ENCODE measurements at places on chromosomes 5 and 9.

DNA sequence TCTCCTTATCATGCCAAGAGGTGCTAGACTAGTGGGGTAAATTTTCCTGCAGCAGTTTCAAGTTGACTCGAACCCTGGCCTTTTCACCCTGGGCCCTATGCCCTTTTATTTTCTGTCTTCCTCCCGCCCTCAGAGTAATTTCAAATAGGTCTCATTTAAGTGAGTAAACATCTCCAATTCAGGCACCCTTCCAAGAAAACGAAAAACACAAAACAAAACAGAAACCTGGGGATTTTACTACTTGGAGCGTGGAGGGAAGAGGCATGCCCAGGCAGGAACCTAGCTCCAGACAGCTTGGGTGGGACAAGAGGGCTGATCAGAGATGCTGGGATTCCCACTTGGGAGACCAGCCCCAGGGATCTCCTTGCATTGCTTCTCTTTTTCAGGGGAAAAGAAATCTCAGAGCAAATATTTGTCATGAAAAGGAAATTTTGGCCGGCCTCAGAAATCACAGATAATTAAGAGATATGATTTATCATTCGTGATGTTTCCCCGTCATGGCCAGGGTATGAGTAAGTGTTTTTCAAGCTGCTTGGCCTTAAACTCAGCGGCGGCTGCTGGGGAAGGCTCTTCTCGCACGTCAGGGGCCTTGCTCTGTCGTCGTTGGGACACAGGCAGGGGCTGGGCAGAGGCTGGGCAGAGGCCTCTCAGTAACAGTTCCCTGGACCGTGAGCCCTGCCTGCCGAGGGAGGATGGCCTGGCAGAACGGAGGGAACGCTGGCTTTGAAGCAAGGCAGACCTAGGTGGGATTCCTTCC, 248.6 kb upstream of the KLF4 start:
- DNase-seq, result no peak

GRCh38 chr5:61311836-61312808, 19.9 kb upstream of the ZSWIM6 start:
- DNase-seq, result no peak

DNA sequence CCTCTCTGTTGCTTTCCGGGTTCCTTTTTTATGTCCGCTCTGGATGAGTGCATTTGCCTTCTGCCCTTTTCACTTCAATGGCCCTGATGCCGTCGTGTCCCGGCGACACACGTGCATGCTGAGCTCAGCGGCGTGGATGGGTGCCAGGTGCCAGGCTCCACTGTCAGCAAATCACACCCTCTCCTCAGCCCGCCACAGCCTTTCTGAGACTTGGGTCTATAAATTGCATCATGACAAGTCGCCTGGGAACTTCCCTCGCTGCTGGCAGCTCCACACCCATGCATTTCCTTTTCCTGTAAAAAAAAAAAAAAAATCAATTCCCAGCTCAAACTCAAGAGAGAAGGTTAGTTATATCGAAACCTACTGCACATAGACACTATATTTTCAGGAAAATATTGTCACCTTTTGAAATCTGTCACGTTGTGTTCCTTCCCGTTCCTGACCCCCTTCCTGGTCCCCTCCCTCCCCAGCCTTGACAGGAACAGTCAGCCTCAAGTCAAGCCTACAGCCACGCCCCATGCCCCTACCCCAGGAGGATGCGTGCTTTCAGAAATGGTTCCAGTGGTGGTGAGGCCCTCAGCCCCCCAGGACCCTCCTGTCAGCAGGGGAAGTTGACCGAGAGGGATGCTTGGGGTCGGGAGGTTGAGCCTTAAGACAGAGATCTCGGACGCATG, 110.3 kb upstream of the PTCH1 start:
- no peak for DNase-seq

GRCh38 chr5:112119508-112119907, 299.6 kb downstream of the EPB41L4A start:
- DNase-seq, result no peak

DNA sequence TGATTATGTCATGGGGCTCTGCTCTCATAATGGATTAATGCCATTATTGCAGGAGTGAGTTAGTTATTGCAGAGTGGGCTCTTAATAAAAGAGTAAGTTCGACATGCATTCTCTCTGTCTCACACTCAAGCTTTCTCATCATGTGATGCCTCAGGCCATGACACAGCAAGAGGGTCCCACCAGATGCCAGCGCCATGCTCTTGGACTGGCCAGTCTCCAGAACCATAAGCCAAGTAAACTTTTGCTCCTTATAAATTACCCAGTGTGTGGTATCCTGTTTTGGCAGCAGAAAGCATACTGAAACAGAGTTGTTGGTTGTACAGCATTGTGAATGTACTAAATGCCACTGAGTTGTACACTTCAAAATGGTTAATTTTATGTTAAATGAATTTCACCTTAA, 138.1 kb downstream of the MYO10 start:
- DNase-seq, result peak; percentile 87

DNA sequence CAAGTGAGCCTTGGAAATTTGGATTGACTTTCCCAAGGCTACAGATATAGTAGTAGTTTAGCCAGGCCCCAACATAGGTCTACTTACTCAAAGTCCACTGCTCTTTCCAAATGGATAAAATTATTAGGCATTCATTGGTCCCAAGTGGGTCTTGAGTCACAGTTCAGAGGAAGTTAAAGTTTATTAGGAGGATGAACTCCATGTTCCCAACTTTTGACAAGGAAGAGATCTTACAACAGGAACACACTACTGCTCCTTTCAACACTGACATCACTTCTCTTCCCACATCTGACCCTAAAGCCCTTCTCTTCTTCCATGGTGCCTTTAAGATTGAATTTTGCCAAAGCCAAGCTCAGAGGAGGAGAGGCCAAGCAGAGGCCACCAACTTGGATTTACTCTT, 234.5 kb upstream of the TRIM32 start:
- DNase-seq, result no peak

DNA sequence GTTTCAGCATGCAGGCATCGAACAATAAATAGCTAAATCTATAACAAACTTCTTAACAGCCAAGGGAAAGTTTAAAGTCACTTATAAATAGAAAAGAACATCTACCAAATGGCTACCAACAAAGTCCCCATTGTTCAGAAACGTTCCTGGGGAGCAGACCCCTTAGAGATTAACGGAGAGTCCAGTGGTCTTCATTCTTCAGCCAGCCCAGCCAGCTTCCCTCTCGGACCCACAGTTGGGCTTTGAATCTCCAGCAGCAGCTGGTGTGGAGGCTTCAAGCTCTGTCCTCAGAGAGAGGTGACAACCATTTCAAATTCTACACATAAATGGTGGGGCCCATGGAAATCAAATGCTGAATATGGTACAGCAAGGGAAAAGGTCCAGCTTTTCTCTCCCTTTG, 11.2 kb downstream of the ENC1 start:
- no peak for DNase-seq

- DNase-seq, result no peak
Measured at GRCh38 chr5:136013559-136013958, 15.2 kb upstream of the TGFBI start.

DNA sequence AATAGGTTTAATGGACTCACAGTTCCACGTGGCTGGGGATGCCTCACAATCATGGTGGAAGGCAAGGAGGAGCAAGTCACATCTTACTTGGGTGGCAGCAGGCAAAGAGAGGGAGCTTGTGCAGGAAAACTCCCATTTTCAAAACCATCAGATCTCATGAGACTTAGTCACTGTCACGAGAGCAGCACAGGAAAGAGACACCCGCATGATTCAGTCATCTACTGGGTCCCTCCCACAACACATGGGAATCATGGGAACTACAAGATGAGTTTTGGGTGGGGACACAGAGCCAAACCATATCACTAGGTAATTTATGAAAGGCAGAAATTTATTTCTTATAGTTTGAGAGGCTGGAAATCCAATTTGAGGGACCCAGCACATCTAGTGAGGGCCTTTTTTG, 40.0 kb downstream of the MTREX start:
- DNase-seq, result no peak

- DNase-seq, result no peak
Measured at GRCh38 chr9:4195285-4195684, 104.6 kb downstream of the GLIS3 start.

DNA sequence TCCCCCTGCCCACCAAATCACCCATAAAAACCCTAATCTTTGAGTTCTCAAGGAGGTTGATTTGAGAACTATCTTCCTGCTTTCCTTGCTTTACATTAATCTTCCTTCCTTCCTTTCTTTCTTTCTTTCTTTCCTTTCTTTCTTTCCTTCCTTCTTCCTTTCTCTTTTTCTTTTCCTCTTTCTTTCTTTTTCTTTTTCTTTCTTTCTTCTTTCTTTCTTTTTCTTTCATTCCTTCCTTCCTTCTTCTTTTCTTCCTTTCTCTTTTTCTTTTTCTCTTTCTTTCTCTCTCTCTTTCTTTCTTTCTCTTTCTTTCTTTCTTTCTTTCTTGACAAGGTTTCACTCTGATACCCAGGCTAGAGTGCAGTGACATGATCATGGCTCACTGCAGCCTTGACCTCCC, 67.3 kb upstream of the CEMIP2 start:
- DNase-seq, result no peak

- DNase-seq, result no peak
Measured at GRCh38 chr5:75482482-75482881, 28.9 kb downstream of the CERT1 start.

DNA sequence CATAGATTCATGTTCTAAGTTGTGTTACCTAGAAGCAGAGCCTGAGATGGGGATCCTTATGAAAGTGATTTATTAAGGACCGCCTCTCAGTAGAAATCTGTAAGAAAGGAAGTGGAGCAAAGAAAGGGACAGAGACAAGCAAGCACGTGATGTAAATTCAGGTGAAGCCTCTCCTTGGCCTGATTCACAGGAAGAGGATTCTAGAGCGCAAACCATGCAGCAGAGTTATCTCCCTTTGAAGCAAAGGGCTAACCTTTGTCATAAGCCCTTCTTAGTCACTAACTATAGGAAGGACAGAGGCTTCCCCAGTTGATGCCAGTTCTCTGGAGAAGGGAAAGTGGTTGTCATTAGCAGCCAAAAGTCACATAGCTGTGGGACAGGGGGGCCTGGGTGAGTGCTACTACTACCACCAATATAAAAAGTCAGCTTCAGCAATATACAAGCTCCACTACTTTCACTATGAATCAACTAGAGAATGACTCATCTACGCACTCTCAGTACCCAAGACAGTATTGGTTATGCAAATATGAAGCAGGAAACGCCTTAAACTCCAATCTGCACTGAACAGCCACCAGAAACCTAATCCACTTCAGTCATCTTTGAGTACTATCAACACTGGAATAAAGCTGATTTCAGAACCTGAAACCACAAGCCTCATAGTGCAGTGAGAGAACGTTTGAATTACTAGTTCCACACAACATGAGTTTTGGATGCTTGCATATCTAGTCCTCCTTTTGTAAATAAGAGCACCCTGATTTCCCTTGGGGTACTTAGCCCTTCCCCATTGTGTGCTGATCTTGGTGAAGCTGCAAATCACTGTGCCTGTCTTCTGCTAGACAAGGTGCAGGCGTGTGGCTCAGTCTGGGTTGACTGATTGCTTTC, 162.7 kb downstream of the ZNF608 start:
- no peak for DNase-seq

- DNase-seq, result peak; percentile 49
Measured at GRCh38 chr5:151051066-151051930, 29.5 kb downstream of the TNIP1 start.

GRCh38 chr5:104659497-104659896, 1096.9 kb upstream of the NUDT12 start:
- DNase-seq, result no peak

DNA sequence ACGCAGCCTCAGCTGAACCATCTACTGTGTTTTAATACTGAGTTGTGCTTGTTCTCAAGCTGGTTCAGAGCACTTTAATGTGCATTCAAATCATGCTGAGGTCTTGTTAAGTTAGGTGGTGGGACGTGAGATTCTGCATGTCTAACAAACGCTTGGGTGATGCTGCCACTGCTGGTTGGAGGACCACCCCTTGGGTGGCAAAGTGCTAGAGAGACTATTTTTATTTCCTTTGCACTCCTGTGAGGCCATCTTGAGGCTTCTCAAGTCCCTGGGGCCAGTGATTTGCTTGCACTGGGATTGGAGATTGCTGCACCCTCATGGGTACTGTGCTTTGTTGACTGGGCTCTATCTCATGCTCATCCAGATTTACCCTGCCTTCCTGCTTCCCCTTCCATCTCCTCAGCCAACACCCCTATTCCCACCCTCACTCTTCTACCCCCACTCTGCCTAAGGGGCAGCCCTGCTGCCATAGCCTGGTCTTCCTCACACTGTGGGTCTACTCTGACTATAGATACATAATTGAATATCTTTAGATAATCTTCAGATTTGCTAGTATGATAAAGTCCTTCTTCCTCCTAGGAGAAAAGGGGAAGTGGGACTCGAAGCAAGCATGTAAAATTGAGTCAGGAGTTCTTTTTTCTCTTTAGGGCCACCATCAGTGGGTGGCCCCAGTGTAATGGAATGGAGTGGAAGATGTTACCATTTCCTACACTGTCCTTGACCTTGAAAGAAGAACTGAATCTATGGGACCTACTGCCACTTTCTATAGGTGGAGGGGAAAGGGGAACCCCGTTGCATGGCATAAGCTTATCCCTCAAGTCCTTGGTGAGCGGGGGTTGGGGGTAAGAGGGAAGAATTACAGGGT, 45.1 kb upstream of the SUB1 start:
- no peak for DNase-seq

GRCh38 chr9:107856633-107857032, 367.1 kb upstream of the KLF4 start:
- no peak for DNase-seq

DNA sequence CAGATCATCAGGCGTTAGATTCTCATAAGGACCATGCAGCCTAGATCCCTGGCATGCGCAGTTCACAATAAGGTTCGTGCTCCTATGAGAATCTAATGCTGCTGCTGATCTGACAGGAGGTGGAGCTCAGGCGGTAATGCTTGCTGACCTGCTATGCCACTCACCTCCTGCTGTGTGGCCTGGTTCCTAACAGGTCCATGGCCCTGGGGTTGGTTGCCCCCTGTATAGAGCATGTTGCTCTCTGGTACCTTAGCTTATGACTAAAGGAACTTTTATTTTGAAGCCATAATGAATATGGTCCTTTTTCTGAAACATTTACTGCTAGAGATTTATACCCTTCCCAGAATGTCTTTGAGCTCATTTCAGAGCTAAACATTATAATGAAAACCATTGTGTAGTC, 3.1 kb downstream of the MAN2A1 start:
- no peak for DNase-seq

DNA sequence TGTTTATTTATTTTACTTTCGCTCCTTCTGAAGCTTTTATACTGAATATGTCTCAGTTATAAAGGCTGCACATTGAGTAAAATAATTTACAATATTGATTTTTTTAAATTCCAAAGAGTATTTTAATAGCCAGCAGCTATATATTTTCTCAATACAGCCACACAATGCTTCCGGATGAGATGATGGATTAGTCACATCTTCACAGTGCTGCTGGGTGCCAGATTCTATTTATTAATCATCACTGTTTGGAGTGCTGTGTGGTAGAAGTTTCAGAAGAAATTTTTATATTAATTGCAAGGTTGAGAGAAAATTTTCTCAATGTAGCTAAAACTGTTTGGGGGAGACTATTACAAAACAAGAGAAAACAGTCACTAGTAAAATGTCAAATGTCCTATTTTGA, 989.8 kb downstream of the TLE4 start:
- DNase-seq, result no peak
